Fibroblast of mammary gland (primary cell): ENCODE measurements at places on chromosomes 6 and 20.

GRCh38 chr6:157656437-157656997, 166.5 kb upstream of the SNX9 start:
- DNase-seq: peak; percentile 65

GRCh38 chr6:137259349-137259748, 40.2 kb upstream of the IFNGR1 start:
- peak; percentile 57 for DNase-seq

- no peak for DNase-seq
Measured at GRCh38 chr20:35000311-35000921, 44.7 kb downstream of the MYH7B start.

DNA sequence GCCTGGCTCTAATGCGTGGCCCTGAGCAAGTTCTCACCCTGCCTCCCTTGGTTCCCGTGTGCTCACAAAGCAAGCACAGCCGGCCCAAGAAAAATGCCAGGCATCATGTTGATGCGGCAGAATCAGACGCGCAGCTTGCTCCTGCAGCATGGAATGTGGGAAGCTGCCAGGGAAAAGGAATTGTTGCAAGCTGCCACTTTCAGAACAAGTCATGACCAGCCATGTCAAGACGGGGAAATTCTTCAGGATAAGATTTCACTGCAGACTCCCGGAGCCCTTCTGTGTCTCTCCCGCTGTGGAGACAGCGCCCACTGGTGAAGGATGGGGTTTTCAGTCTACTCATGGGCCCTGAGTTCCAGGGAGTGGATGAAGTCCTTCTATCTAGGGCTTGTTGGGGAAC, 4.6 kb downstream of the DACT2 start:
- DNase-seq: no peak

GRCh38 chr6:10534419-10534762, 13.2 kb downstream of the GCNT2 start:
- DNase-seq: no peak

GRCh38 chr20:9617940-9618339, 103.5 kb downstream of the LAMP5 start:
- peak; percentile 35 for DNase-seq

DNA sequence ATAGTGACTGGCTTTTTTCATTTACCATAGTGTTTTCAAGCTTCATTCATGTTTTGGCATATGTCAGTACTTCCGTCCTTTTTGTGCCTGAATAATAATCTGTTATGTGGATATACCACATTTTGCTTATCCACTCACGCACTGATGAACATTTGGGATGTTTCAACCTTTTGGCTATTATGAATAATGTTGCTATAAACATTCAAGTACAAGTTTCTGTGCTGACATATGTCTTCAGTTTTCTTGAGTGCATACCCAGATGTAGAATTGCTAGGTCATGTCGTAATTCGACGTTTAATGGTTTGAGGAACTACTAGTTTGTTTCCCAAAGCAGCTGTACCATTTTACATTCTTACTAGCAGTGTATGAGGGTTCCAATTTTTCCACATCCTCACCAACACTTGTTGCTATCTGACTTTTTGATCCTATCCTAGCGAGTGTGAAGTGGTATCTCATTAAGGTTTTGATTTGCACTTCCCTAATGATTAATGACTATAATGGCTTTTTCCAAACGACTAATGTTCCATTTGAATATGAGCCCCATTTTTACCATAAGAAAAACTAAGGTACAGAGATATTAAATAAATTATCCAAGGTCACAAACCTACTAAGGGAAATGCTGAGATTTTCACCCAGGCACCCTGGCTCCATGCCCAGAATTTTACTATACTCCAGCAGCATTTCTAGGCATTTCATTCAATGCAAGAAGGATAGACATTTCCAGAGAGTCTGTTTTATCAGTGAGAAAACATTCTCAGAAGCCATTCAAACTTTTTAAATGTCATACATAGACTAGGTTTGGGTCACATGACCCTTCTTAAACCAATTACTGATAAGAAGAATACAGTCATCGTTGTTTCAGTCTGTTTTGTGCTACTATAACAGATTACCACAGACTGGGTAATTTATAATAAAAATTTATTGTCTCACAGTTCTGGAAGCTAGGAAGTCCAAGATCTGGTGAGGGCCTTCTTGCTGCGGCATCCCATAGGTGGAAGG, 71.1 kb upstream of the RUNX2 start:
- DNase-seq: no peak

DNA sequence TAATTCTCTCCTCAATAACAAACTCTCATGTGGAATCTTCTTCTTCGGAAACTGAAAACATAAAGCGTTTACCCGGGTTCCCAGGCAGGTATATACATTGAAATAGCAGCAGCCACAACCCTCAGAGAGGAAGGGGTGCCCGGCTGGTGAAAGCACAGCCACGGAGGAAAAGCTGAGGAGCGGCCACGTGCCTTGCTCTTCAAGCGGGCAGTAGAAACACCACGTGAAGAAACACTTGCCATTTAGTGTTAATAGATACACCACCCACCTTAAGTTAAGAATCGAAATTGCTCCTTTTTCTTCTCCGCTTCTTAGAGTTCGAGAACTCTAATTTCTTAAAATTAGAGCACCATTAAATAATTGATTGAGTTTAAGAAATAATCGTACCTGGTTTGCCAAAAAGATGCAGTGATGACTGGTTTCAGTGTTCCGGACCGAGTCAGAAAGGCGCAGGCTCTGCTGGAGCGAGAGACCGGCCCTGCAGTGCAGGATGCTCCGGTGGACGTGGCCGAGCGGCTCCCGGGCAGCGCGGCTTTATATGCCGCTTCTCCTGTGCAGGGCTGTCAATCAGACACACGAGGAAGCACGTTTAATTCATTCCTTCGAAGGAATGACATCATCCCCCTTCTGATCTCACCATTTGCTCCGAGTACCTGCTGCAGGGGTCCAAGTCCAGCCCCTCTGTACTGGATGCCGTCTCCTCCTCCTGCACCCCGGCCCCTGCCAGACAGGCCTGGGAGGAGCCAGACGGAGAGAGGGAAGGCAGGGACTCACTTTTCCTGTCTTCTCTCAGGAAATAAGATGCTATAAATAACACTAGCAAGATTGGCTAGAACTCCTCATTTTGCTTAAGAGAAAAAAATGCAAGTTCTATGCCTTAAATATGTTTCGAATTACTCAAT, at the start of gene THBS2:
TSS of gene THBS2 (minus strand) at position 510 of the 902 bp plus-strand sequence. CDS start 3,062 bp downstream, outside the sequence.
- peak; percentile 99 for DNase-seq

- peak; percentile 44 for DNase-seq
Measured at GRCh38 chr20:3312940-3313682, 74.1 kb upstream of the SLC4A11 start.

DNA sequence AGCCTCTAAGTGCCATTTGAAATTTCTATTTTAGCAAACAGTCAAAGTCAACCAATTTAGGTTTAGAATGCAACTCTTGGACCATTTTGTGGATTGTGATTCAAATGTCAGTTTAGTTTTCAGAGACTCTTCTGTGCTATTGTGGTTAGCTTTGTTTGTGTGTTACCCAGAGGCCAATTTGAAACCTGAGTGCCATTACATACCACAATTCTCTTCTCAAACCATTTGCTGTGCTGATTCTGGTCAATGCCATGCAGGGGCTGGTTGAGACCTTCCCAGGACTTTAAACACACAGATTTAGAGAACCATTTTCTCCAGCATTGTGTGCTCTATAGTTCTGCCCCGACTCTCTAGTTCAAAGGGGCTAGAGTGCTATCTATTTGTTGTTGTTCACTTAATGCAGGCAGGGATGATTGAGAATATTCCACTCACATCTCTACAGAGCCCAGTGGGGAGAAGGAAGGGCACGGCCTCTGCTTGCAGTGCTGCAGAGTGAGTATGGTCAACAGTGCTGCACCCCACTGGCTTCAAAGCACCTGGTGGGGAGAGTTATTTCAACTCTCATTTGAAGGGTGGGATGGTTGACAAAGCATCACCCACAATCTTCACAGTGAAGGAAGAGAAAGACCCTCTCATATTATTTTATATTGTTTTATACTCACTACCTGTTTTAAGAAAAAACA, 738.2 kb downstream of the COL12A1 start:
- DNase-seq: no peak

GRCh38 chr20:24866008-24866407, 83.1 kb upstream of the CST7 start:
- no peak for DNase-seq

DNA sequence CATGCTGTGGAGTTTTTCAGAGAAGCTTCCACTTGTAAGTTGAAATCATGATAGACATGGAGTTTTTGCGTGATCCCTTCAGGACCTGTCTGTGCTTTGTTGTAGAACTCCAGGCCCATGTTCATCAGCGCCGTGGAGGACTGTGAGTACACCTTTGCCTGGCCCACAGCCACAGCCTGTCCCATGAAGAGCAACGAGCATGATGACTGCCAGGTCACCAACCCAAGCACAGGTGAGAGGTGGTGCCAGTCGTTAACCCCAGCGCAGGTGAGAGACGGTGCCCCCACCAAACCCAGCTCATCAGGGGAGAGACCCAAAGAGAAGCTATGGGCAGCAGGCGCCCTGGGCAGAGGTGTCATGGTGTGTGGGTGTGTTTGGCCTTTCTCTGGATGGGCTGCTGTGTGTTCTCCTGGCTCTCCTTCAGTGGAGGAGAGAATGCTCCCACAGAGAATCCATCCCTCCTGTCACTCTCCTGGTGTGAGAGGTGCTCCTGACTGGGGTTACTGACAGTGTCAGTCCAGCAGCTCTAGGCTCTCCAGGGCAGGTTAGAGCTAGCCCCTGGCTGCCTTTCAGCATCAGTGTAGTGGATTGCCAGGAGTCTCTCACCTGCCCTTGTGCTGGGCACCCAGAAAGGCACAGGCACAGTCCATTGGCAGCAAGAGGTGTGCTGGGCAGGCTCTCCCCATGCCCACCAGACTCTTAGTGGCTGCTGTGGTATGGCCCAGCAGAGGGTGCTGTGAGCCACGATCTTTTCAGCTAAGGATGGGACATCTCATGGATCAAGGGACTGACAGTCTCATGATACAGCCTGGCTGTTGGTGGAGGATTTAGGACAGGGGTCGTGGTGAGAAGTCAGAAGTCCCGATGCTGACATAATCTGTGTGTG, 49.6 kb upstream of the SLC22A1 start:
- no peak for DNase-seq

GRCh38 chr6:156068881-156069280, 613.2 kb upstream of the NOX3 start:
- no peak for DNase-seq

GRCh38 chr6:139531148-139532115, 157.0 kb upstream of the CITED2 start:
- peak; percentile 74 for DNase-seq

DNA sequence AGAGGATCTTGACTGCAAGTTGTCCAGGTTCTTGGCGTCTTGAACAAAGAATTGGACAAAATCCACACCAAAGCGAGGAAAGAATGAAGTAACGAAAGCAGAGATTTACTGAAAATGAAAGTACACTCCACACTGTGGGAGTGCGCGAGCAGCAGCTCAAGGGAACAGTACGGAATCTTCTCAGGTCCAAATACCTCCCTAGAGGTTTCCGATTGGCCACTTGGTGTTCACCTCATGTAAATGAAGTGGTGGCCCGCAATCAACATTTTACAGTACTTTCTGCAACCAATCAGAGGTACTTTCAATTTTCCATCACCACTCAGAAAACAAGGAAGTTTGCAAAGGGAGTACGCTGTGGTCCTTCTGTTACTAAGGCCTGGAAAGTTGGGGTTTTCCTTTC, 122.4 kb downstream of the PTPRK start:
- peak; percentile 82 for DNase-seq

- DNase-seq: no peak
Measured at GRCh38 chr20:63394069-63394919, 33.1 kb upstream of the CHRNA4 start.

- no peak for DNase-seq
Measured at GRCh38 chr6:75579951-75580350, 21.7 kb upstream of the SENP6 start.

- DNase-seq: no peak
Measured at GRCh38 chr20:48536206-48536605, 291.6 kb downstream of the PREX1 start.

- DNase-seq: peak; percentile 85
Measured at GRCh38 chr6:108541843-108542759, 18.6 kb upstream of the FOXO3 start.

GRCh38 chr6:6793388-6794250, 205.1 kb downstream of the LY86 start:
- no peak for DNase-seq
